NCI-H146 (cell line): ENCODE measurements at places on chromosomes 6 and 20.

- no peak for DNase-seq
Observed at GRCh38 chr6:153563001-153563400, 431.9 kb upstream of the RGS17 start.

GRCh38 chr20:32050851-32051556 is 1.0 kb upstream of the HCK start:
- no peak for DNase-seq

GRCh38 chr6:155050311-155050710 is 55.2 kb downstream of the TIAM2 start:
- DNase-seq = no peak

DNA sequence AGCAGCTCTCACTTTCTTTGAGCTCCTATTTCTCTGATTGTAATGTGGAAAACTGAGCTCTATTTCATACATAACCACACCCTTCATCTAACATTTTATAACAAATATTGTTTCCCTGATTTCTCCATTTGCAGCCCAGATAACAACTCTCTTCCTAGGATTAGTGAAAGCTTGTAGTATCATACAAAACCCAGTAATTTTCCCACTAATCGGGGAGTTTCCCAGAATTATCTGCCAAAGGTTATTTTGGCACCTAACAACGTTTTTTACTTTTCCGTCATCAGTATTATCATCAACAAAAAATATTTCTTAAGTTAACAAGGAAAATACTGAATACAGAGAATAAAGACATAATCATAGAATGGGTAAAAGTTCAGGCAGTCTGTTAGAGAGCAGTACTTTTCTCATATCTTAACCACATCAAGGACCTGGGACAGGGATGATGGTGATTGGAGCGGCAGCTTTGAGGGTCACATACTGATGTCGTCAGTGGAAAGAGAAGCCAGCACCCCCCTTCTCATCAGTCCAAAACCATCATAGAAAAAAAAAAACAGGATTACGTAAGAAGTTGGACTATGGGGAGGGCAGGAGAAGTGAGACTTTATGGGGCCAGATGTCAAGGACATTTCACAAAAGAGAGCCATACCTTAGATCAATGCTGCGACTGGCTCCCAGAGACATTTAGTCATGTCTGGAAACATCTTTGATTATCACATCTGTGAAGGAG is 166.1 kb upstream of the TNFAIP3 start:
- no peak for DNase-seq

DNA sequence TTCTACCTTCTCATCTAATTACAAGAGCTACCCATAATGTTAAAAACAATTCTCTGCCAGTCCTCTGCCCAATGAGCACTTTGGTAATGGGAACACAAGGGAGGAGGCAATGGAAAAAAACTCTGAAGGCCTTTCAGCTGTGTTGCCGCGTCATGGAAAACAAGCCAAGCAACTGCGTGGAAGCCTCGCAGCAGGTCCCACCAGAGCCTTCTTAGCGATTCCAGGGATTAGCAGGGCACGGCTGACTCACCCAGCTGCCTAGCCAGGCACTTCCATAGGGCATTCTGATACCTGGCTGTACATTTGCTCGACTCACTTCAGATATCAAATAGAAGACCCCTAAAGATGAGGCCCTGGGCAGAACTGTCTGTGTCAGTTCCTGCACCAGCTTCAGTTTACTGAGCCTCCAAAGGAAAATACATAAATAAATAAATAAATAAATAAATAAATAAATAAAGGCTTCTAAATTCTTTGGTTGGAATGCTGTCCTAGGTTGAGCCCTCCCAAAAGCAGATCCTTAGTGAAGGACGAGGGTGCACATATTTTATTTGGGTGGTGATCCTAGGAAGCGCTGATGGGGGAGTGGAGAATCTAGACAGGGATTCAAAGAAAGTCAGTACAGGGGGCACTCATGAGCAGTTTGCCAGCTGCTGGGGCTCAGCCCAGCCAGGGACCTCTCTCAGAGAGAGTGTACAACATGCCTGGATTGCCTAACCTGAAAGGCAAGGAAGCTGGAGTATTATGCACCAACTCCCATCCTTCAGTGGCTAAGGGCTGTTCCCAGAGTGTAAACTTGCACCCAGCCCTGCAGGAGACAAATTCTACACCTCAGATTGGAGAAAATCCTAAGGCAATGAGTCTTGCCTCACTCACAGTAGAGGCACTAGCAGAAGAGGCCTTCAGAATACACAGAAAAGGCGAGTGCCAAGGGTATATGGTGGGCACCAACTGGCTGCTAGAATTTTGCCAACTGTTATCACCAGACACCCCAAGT is 18.2 kb downstream of the SNAP25 start:
- no peak for DNase-seq
